ENCODE measurements at places on chromosomes 1 and 21. TPM values are rescaled to one million over a fixed set of nuclear protein-coding genes. Genes with fewer than 3 reads are reported as not detected.

- H3K27ac ChIP-seq = no peak overlapping the region
- H3K4me1 ChIP-seq = no peaks in the 10 kb centered on the region
Measured at GRCh38 chr21:15272171-15272570, 207.4 kb upstream of the NRIP1 start.

- peak overlapping the region; percentile 13 for H3K27ac ChIP-seq
- H3K27me3 ChIP-seq = no peaks in the 10 kb centered on the region
- no peaks in the 10 kb centered on the region for H3K4me1 ChIP-seq
- DNase-seq = no peak
- H3K4me3 ChIP-seq = no peak overlapping the region
Measured at GRCh38 chr1:61692155-61692800, 32.7 kb downstream of the TM2D1 start.

GRCh38 chr1:117275055-117275454, 64.3 kb upstream of the VTCN1 start:
- H3K4me1 ChIP-seq = no peaks in the 10 kb centered on the region
- no peak for DNase-seq
- no peak overlapping the region for H3K27ac ChIP-seq

DNA sequence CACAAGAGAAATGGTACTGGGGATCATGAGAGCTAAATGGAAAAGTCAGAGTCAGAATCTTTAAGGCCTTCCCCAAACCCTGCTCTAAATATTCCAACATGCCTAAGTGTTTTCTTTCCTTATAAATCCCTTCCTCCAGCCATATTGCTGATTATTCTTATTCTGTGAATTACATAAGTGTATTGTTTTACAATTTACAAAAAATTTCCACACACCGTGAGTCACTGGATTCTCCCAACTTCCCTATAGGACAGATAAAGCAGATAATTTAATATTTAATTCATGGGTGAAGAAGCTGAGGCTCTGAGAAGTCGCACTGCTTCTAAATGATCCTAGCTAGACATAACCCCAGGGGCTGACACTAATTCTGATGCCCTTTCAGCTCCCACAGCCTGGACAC, 243.3 kb upstream of the JUN start:
- no peak for DNase-seq
- H3K4me1 ChIP-seq = no peaks in the 10 kb centered on the region

DNA sequence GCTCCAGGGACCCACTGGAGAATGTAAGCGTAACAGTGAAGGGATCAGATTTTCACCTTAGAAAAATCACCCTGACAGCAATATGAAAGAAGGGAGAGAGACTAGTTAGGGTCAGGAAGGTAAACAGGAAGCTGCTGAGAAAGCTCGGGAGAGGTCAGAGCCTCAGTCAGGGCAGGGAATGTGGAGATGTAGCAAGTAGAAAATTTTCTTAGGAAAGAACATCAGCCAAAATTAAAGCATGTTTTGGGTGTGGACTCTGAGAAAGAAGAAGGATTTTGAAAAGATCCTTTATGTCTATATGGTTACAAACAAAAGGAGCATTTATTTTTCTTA, 16.7 kb upstream of the ERICH3 start:
- H3K27ac ChIP-seq = no peak overlapping the region
- no peaks in the 10 kb centered on the region for H3K4me1 ChIP-seq
- H3K36me3 ChIP-seq = no peaks in the 10 kb centered on the region
- H3K27me3 ChIP-seq = no peaks in the 10 kb centered on the region
- H3K4me3 ChIP-seq = no peak overlapping the region
- no peak for DNase-seq

CHODL gene
- 0.15 TPM for polyA plus RNA-seq

Data from heart left ventricle (tissue), 16 donors.